NCI-H446 (cell line): ENCODE measurements at places on chromosomes 3 and 15.

GRCh38 chr3:156150434-156151066 is 30.2 kb downstream of the KCNAB1 start:
- peak; percentile 49 for DNase-seq

DNA sequence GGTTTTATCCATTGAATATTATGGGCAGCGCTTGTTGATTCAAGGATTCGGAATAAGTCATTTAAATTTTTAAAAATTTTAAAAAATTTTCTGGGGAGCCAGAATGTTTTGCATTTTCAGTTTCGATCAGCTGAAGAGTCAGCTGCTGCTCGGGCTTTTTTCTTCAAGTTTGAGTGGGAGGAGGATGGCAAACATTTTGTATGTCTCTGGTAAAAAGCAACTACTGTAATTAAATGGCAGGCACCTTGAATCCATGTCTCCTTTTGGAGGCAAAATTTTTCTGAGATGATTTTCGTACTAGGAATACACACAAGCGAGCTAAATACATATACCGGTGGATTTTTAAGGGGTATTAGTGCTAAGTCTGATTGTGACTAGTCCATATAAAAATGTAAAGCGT is 612 bp downstream of the C3orf38 start:
- DNase-seq: no peak

GRCh38 chr15:85755942-85756341 is 38.8 kb downstream of the KLHL25 start:
- DNase-seq: no peak

DNA sequence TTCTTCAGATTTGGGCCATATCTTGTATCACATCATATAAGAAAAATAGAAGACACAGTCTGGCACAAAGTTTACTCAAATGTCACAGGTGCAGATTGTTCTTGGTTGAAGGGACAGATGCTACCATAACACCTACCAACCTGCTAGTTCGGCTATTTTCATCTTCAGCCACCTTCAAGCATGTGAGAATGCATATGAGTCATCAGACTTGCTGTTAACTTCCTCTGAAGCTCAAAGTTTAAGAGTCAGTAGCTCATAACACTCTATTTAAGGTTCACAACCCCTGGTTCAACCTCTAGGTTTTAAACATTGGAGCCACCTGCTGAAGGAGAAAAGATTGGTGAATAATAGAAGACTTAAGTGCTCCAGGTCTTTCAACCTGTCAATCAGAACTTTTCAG is 522.8 kb downstream of the NLGN1 start:
- DNase-seq: no peak

DNA sequence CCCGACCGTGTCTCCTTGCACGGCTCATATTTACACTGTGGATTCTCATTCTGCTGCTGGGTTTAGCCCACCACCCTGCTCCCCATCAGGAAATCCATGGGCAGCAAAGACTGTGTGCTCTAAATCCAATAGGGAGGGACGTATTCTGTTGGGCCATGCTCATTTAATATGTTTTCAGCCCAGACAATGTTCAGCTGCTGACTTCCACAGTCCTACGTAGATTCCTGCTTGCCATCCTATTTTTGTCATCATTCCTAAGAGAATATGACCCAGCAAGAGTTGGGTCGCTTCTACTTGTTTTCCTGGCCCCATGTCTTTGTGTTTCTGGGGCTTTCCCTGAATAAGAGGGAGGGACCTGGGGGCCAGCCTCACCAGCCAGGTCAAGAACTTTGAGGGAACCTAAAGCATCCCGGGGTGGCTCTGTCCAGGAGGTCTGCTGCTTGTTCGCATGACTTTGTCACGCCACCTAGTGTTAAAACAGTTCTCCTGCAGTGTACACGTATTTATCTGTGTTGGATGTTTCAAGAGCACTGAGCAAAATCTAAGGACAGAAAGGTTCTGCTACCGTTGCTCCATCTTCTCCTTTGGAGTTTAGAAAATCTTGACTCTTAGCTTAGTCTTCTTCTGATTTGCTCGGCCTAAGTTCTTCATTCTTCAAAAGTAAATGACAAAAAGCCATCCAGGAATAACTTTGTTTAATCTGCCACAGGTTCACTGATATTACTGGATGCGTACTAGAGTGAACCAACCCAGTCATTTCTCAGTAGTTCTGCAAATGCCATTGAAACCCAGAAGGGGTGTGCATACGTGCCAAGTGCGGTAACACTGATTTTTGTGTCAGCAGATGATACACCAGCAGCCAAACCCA is 79.8 kb upstream of the NR2E3 start:
- peak; percentile 44 for DNase-seq
